ENCODE measurements at places on chromosomes 6 and 20.

DNA sequence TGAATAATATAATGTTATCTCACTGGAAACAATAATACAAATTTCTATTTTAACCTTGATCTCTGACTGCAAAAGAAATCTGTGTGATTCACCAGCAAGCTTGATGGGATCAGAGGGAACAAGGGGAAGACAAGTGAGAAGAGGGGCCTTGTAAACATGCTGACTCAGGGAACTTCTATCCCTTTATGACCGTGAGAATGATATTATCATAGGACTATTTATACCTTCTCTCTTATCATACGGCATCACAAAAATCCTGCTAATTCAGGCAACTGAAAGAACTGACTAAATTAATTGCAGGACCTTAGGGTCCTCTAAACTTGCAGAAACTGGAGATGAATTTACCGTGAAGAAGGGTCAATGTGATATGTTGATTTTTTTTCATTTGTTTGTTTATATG, 173.3 kb downstream of the PTPRK start:
- DNase-seq: no peak

DNA sequence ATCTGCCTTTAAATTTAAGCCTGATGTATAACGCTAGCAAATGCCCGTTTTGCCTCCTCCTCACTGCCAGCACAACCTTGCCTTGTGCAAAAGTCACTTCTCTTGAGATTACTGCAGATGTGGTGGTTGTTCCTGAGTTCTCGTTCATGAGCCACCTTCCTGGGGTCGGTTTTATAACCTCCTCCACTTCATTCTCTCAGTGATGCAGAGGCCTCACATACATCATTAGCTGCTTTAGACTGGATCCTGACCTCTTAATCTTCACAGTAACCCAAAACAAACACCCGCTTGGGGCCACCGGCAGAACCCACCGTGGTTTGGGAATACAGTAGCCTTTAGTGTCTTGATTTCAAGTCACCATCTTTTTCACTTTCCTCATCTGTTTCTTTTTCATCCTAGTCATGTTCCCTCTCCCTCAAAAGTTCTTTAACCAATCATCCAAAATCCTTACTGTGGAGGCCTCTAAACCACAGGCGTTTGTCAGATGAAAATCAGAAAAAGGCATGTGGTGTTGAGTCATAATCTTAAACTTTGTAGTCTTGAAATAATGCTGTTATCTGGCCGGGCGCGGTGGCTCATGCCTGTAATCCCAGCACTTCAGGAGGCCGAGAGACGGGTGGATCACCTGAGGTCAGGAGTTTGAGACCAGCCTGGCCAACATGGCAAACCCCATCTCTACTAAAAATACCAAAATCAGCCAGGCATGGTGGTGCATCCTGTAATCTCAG, 430.3 kb upstream of the SOX4 start:
- no peak for DNase-seq

DNA sequence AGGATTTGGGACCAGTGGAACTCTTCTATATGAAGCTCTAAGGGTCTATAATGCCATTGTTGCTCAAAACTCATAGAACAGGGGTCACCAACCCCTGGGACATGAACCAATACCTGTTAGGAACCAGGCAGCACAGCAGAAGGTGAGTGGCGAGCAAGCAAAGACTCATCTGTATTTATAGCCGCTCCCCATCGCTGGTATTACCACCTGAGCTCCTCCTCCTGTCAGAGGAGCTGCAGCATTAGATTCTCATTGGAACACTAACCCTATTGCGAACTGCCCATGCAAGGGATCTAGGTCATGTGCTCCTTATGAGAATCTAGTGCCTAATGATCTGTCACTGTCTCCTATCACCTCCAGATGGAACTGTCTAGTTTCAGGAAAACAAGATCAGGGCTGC, 237.5 kb downstream of the C6orf118 start:
- no peak for DNase-seq

GRCh38 chr6:1697688-1698351, 88.1 kb downstream of the FOXC1 start:
- no peak for DNase-seq

GRCh38 chr20:45840700-45841198, 7.2 kb downstream of the SNX21 start:
- no peak for DNase-seq

DNA sequence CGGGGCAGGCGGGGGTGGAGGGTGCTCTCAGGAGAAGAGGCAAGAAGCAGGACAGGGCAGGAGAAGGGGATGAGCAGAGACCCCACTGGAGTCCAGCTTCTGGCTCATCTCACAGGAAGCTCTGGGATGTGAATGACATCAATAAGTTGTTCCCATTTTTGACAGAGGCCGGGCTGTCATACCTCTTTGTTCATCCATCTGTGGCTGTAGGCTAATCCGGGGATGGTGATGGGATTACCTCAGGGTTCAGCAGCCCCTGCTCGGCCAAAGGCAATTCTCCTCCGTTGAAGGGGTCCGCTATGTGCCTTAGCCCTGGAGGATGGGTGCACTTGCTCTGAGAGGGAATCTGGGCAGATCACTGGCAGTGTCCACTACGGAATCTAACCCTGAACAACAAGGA, 3.3 kb upstream of the TMC2 start:
- no peak for DNase-seq

DNA sequence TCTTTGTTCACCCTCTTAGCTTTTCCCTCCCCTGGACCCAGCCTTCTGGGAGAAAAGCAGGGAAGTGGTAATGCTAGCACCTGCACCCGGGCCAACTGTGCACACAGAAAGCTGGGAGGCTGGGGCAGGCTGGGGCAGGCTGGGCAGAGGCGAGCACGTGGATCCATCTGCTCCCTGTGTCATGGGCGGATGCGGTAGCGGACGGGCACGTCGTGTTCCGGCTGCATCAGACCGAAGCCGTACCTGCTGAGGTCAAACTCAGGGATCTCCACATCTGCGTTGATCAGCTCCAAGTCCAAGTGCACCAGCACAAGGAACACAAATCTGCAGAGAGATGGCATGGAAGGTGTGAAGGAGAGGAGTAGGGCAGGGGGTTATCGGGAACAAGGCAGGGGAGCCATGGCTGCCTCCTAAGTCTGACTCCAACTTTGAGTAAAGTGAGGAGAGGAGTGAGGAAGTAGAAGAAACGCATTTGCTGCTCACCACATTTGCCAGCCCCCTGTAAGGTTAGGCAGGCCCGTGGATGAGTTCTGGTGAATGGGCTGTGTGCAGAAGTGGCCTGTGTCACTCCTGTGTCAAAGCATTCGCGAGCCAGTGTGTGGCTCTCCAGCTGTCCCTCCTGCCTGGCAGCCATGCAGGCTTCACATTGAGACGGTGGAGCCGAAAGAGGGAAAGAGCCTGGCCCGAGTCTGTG, 25.4 kb upstream of the KCNB1 start:
- no peak for DNase-seq

GRCh38 chr20:17749978-17750721, 50.4 kb downstream of the BANF2 start:
- no peak for DNase-seq

DNA sequence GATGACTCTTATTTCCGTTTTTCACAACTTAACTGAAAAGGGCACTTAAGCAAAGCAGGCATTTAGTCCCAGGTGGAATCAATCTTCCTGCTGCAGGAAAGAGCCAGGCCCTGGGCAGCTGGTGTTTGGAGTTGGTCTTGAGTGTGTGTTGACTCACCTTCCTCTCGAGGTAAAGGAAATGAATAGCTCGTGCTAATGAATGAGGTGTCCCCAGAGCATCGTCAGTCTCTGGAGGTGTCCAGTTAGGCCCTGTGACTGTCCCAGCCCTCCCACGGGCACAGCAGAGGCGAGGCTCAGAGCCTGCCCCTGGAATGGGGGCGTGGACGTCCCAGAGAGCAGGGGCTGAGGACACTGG, 277.7 kb downstream of the NRN1 start:
- DNase-seq: no peak

DNA sequence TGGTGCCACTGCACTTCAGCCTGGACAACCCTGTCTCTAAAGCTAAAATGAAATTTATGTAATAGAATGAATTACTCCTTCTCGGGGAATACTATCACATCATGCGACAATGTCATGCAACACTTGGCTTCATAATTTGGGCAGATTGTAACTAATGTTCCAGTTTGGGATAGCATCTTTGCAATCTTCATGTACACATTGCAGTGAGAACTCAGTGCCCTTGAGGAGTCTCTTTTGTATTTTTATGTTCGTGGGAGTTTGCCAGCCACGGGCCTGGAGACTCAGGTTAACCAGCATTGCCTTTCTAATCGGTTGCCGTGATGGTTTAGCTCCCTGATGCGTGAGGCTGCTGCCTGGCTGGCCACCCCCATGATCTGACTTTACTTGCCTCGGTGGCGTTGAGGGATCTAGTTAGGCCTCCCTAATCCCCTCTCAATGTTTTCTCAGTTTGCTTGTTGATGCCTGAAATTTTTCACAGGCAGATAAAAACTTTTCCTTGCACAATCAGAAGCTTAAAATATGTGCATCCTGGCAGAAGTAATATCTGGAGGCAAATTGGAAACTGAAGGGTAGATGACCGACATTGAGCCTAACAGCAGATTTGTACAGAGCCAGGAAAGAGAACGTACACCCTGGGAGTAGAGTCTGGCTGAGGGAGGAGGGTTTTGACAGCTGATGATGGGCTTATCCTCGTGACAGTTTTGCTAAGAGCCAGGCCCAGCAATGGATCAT, 2.4 kb downstream of the GMPR start:
- DNase-seq: no peak

DNA sequence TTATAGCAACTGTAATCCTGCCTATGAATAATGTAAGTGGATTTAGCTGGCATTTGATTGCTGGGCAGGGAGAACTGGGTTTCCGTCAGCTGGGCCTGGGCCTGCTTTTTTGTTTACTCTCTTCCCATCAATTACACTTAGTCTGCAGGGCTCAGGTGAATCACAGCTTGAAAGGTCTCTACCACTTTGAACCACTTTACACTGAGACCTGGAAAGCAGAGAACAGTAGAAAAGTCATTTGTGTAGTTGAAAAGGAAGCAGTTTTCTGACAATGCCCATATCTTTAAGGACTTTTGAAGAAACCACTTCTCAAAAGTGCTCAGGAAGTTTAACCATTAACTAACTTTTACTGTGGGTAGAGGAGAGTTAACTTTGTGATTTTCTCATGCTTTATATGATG, 315.4 kb upstream of the SASH1 start:
- DNase-seq: no peak

All from thoracic aorta (tissue), 2 donors.